ENCODE measurements at places on chromosomes 6 and 20.

DNA sequence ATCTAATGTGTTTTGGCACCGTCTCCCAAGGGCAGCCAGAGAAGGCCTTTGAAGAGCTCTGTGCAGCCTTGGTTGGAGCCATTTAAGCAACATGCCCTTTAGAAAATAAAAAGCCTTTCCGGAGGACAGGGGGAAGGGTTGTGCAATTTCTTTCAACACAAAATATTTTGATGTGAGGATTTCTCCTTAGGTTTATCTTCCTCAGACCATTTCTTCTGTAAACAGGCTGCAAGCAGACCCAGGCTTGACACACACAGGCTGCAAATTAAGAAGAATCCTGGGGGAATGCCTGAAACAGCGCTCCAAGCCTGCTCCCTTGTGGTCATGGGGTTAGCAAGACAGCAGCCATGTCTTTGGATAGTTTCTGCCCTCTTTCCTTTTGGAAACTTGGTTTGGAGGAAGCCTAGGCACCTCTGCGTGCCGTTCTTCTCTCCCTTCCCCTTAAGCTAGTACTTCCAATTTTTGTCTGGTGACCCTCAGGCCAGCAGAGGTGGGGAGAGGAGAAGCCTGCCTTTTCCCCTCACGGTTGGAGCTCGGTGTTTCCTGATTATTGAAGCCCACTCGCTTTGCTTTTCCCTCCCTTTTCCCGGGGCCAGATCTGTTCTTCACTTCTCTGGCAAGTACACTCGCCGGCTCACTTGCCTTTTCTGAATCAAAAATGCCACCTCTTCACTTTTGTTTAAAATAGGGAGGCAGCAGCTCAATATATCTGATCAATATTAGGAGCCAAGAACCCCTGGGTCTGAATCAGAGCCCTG lies 39.6 kb upstream of the NOX3 start:
- DNase-seq: no peak

DNA sequence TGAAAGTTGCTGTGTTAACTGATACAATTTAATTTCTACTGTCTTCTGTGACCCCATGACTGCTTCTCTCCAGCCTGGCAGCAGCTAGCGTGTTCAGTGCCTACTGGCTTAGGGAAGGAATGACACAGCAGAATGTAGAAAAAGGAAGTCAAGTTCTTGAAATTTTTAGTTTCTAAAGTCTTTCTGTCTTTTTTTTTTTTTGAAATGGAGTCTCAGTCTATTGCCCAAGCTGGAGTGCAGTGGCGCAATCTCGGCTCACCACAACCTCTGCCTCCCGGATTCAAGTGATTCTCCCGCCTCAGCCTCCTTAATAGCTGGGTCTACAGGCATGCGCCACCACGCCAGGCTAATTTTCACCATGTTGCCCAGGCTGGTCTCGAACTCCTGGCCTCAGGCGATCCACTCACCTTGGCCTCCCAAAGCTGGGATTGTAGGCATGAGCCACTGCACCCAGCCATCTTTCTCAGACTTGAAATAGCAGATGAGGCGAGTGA lies 39.3 kb downstream of the PCNA start:
- peak; percentile 90 for DNase-seq

DNA sequence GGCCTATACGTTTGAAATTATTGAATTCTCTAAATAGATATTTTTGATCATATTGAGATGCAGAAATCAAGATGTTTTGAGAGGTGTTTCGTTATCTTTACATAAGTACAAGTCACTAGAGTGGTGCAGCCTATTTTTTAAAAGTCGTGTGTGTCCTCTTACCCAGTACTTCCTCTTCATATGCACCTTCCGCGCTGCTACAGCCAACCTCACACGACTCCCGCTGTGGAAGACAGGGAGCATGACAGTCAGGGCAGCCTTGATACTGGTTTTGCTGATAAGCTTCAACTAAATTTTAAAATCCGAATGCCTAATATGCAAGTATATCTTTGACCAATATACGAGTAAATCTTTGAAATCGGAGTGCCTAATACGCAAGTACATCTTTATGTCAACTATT lies 16.3 kb downstream of the ROS1 start:
- no peak for DNase-seq

DNA sequence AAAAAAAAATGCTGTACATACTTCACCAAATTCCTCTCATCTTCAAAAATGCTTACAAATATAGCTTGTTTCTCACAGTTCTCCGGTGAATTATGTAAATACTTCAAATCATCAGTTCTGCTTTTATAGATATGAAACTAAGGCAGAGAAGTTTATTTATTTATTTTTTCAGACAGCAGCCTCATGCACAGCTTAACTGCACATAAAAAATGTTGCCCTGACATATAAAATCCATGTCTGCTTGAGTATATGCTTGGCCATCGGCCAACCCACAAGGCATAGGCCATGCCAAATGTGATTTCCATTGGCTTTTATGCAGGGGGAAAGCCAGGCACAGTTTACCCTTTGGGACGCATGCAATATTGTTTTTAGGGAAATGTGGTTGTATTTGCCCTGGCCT lies 57.3 kb upstream of the PHACTR2 start:
- DNase-seq: no peak

- DNase-seq: no peak
Measured at GRCh38 chr6:32980488-32981038, 12.2 kb downstream of the BRD2 start.

Measured in spleen (tissue), 13 donors.